ENCODE measurements at places on chromosomes 4 and X.

GRCh38 chr4:182425302-182425701 is 182.1 kb downstream of the TENM3 start:
- no peak for DNase-seq

GRCh38 chr4:68249434-68249833 is 3.9 kb upstream of the TMPRSS11B start:
- no peak for DNase-seq

- no peak for DNase-seq
Measured at GRCh38 chr4:138114434-138114833, 127.7 kb downstream of the SLC7A11 start.

DNA sequence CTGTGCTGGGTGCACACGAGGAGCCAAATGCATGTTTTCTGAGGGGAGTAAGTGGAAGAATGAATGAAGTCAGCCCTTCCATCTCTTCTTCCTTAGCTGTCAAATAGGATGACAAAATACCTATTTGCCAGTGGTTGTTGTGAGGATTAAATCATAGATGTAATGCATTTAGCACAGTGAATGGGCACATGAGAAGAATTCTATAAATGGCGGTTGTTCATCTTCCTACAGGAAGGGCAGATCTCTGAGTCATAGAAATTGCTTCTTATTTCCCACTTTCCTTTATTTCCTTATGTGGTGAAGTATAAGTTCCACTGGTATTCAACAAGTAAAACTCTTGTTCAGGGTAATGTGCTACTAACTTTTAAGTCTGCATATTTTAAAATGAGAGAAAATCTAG is 83.1 kb downstream of the SORBS2 start:
- DNase-seq, result no peak

GRCh38 chrX:18034945-18035344 is 173.8 kb upstream of the RAI2 start:
- DNase-seq, result no peak

DNA sequence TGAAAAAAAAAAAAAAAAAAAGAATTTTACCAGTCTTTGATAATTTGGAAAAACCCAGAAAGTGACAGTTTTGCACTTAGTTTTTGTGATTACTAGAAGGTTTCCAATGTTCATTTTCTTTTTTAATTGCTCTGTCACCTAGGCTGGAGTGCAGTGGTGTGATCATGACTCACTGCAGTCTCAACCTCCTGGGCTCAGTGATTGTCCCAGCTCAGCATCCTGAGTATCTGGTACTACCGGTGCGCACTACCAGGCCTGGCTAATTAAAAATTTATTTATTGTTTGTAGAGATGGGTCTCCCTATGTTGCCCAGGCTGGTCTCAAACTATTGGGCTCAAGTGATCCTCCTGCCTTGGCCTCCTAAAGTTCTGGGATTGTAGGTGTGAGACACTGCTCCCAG is 3.3 kb downstream of the NUDT9 start:
- DNase-seq, result no peak

GRCh38 chr4:7402526-7402925 is 32.2 kb downstream of the PSAPL1 start:
- DNase-seq, result no peak

GRCh38 chr4:128031756-128032384 is 29.2 kb upstream of the LARP1B start:
- DNase-seq, result no peak

DNA sequence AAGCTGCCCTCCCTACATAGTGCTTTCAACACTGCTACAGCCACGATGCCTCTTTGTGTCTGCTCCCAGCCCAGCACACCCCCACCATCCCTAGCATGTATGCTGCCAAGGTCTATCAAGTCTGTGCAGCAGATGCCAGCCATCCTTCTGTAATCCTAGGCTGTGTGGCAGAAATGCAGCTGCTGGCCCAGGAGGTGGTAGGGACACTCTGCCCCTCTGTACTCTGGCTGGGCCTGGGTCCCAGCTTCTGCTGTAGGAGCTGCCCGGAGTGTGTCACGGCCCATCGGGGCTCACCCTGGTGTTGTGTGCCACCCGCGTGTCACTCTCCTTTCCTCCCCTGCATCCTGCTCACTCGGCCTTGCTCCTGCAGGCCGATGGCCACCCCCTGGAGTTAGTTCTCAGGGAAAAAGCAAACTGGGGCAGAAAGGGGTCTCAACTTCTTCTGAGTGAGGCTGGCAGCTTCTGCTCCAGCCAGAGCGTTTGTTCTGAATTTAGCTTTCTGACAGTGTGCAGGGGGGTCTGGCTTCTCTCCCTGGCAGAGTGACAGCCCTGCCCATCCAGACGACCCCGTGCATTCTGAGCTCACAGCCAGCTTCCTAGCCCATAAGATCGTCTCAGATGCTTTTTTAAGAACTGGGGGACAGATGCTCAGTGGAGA is 22.7 kb downstream of the PSAPL1 start:
- DNase-seq, result no peak

DNA sequence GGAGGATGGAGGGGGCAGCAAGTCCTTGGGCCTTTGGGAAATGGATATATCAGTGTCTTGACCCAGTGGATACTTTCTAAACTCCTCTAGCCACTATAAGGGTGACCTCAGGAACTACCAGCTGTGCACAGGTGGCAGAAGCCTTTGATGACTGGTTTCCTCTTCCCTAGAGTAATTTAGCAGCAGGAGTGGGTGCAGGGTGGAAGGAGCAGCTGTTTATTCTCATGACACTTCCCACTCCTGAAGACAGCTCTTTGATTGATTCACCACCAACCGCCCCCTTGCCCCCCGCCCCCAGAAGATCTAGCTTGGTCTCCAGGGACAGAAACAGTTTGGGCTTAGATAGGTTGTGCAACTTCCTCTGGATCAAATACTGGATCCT is 63.0 kb downstream of the GPC3 start:
- no peak for DNase-seq

- no peak for DNase-seq
Measured at GRCh38 chr4:183828125-183828524, 77.0 kb upstream of the STOX2 start.

GRCh38 chr4:42293967-42294813 is 103.1 kb upstream of the SHISA3 start:
- DNase-seq, result no peak

DNA sequence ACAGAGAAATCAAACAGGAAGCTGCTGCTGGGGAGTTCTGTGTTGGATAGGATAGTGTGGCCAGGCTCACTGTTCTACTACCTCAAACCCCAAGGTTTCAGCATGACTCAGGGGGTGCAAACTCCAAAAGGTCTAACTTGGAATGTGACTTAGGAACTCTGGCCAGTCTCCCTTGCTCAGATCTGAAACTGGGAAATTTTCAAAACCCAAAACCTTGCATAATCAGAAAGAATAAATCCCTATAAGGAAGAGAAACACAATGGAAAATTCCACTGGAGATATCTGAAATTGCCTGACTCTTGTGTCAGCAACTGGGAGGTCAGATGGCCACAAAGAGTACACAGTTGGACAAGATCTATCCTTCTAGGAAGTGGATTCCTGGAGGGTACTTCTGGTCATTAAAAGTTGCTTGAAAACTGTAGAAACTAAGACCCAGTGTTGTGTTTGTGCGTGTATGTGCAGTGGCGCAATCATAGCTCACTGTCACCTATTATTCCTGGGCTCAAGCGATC is 58.0 kb downstream of the PPEF2 start:
- no peak for DNase-seq

DNA sequence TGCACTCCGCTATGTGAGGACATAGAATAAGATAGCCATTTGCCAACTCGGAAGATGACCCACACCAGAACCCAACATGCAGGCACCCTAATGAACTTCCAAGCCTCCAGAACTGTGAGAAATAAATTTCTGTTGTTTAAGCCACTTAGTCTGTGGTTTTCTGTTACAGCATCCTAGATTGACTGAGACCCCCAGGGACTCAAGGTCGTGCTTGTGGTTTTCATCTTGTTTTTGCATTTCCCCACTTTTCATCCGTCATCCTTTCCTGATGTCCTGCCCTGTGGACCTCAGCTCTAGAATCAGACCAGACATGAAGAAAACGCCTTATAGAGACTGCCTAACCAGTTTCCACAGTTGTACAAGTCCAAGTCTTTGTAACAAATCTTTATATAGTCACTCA is 54.4 kb downstream of the MCUB start:
- DNase-seq, result no peak

DNA sequence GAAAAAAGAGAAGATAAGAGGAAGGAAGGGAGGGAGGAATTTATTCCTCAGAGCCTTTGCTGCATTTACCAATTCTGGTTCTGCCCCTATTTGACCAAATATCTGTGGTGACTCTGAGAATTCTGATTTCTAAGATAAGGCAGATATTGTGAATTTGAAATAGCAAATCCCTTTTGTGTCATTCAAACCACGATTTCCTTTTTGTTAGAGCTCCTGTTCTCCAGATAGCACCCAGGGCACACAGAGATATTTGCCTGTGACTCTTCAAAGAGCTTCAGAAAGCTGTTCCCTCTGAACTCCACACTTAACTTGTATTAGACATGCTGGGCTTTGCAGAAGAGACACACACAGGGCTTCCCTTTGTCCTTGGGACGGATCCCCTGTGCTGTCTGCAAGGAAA is 272.2 kb downstream of the DHRSX start:
- DNase-seq, result no peak

DNA sequence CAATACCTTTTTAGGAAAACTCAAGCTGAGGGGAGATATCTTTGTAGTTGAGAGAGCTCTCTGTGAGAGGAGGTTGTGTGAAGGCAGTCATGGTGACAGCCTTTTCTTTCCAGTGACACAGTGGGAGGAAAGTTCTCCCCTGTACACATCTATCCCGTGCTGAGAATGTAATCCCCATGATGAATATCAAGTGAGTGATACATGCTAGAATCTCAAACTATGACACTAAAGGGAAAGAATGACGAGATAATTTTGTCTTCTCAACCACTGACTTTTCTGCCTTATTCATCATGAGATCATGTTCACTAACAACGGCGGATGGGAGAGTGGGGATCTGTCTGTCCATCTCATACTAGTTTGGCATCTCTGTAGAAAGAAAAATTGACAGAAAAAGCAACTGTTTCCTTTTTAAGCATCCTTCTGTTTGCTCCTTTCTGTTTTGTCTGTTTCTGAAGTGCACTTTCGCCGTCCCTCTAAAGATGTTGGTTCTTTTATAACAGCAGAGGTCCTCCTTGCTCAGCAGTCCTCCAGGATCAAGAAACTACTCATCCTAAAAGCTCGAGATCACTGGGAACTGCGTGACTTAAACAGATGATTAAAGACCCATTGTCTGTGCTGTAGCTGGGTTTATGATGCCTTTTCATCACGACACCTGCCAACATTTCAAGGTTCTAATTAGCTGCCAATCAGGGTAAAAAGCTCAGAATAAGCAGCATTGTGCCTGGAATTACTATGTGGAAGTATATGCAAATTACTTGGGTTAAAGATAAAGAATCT is 137.6 kb downstream of the DCK start:
- no peak for DNase-seq

- no peak for DNase-seq
Measured at GRCh38 chr4:127081041-127081440, 551.7 kb upstream of the INTU start.

- no peak for DNase-seq
Measured at GRCh38 chr4:129336457-129337227, 240.7 kb downstream of the C4orf33 start.

DNA sequence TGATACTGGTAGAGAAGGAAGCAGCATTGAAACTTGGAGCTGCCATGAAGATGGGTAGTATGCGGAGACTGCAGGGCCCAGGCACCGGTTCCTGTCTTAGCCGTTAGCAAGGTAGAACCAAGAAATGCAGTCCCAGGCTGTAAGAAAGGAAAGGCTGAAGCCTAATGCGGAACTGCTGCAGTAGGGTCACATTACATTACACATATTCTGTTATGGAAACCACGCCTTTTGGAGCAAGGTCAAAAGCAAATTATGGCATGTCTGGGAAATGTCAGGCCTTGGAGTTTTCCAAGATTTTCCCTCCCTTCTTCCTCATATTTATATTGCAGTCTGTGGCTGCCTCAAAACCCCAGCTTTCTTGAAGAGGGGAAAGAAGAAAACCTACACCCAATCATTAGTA is 204.8 kb upstream of the RASGEF1B start:
- DNase-seq, result peak; percentile 42

GRCh38 chr4:67531379-67531962 is 13.8 kb downstream of the CENPC start:
- no peak for DNase-seq

DNA sequence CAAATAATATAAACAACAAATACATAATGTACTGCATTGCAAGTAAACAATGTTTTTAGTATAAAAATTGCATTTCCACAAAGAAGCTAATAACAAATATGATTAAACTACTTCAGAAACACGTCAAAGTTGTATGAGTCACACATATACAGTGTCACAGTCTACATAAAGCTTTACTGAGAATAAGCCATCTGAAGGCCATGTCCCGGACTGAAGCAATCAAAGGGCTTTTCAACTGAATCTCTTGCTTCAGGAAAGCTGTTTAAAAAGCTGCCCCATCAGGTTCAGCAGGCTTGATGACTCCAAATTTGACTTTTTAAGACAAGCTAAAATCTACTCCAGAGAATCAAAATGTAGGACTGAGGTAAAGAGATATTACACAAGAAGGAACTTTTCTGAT is 1476.8 kb downstream of the ADGRL3 start:
- DNase-seq, result no peak

GRCh38 chr4:101291198-101291597 is 56.1 kb downstream of the PPP3CA start:
- DNase-seq, result no peak

DNA sequence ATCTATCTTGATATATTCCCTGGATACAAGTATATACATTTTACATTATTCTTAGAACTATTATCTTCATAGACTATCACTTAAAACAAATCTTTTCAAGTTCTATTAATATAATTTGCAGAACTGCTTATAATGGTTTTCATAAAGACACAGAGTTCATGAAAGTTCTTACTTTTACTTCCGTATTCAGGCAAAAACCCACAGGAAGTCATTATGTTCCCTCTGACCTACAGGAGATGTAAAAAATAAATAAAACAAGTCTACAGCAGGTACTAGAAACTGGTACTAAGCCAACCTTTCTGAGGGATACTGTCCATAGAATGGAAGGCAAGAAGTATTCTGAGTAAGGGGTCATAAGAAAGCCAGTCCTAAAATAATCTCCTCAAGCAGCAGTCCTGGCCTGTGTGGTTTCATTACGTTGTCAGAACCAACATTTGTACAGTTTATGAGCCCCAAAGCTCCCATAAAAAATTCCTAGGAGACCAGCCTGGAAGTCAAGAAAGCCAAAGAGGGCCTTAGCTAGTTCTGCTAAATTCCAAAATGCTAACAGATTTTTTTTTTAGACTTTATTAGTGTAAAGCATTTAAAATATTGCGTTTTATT is 68.6 kb downstream of the CAMK2D start:
- DNase-seq, result no peak

DNA sequence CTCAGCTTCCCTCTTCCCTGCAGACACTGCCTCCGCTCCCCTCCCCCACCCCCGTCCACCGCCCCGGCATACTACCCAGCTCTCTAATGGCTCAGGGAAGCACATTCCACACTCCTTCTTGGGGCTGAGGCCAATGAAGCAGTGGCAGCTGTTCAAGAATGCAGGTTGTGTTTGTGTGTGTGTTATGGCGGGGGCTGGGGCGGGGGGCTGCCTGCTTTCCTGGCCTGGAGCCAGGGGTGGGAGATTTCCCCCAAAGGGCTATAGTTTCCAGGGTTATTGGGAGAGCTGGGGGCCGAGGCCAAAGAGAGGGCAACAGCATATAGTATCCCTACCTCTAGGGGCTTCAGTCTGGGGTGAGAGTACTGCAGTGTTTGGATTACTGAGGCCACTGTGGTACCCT is 149.4 kb downstream of the EFNB1 start:
- DNase-seq, result peak; percentile 33

- no peak for DNase-seq
Measured at GRCh38 chrX:40098264-40099054, 701 bp upstream of the BCOR start.

All from urinary bladder (tissue), 4 donors.